ENCODE measurements at places on chromosomes 12 and 14.
A peak's percentile ranks its signal among the peaks of the same experiment; 100 is the strongest.

DNA sequence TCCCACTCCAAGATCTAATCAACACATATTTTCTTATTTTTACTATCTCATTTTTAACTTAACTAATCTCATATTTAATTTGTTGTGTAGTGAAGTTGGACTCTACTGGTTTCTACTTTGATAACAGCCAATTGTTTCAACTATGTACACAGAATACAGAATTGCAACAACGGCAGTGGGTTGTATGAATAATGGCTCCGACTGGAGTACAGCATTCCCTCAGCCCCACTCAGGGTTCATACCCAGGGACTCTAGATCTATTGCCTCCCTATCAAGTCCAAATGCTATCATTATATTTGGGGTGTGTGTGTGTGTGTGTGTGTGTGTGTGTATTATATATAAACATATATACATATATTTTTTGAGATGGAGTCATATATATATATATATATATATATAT lies 52.3 kb downstream of the PAWR start:
- DNase-seq = no peak

DNA sequence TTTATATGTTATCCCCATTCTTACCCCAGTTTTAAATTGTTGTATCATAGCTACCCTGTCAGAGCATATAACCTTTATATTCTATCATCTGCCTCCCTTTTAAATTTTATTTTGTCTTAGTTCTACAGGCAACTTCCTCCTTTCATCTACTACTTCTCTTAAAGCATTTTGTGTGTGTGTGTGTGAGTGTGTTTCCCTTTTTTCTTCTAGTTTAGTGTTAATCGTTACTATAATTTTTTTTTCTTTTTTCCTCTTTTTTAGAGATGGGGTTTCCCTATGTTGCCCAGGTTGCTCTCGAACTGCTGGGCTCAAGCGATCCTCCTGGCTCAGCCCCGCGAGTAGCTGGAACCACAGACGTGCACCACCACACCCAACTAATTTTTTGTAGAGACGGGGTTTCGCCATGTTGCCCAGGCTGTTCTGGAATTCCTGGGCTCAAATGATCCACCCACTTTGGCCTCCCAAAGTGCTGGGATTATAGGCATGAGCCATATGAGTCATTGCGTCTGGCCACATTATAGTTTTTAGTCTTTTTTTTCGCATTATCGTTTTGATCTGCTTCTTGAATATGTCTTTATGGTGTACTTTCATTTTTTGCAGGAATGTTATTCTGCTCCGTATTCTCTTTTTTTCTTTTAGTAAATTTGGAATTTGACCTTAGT lies 33.1 kb upstream of the FBXO34 start:
- no peak for DNase-seq

- no peak for DNase-seq
Observed at GRCh38 chr14:20631880-20632389, 9.6 kb downstream of the OR6S1 start.

GRCh38 chr12:65492998-65493912 lies 214.8 kb downstream of the MSRB3 start:
- DNase-seq = no peak

DNA sequence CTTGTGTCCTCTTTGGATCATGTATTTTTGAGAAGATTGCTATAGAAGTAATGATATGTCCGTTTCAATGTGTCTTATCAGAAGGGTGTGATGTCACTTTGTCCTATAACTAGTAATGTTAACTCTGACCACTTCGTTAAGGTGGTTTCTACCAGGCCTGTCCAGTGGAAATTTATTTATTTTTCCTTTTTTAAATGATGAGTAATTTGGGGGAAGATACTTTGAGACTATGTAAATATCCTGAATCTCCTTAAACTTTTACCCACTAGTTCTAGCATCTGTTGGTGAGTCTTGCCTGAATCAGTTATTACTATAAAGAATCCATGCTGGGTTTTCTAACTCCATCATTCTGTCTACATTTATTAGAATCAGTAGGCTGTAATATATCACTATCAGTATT lies 15.3 kb downstream of the EP400 start:
- DNase-seq = no peak

DNA sequence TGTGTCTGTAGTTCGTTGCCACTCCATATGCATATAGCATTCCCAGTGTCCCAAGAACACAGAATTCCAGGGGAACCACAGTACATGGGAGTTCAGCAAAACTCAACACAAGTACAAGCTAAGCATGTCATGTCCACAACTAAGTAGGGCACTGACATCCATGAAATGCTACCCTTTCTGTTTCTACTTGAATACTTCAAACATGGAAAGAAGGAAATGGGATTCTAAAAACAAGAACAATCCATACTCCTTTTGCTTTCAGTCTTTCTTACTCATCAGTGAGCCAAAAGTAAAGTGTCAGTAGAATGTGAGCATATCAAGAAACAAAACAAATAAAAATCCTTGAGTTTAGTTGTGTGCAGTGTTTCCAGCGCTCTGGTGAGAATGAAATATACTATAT lies 36.0 kb upstream of the COCH start:
- no peak for DNase-seq

DNA sequence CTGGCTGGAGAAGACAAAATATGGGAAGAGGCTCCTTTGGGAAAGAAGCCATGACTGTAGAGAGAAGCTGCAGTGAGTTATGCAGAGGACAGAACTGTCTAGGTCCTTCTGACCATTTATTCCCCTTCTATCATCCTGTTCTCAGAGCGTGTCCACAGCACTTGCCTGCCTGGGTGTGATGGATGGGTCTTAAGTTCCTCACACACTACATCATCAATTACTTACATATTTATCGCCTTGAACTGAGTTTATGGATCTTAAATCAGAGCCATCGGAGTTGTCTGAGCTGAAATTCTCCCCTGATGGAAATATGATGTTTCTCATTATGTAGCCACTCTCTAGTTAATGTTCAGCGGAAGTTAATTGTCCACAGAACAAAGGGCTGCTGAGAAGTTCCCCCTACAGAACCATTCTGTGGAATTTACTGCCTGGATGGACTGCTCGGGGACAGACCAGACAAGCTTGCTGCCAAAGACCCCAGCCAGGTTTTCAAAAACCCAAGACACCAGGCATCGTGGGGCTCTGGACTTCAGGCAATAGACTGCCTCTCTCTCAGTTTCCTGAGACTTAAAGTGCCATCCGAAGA lies 232.5 kb upstream of the NOS1 start:
- DNase-seq = no peak

DNA sequence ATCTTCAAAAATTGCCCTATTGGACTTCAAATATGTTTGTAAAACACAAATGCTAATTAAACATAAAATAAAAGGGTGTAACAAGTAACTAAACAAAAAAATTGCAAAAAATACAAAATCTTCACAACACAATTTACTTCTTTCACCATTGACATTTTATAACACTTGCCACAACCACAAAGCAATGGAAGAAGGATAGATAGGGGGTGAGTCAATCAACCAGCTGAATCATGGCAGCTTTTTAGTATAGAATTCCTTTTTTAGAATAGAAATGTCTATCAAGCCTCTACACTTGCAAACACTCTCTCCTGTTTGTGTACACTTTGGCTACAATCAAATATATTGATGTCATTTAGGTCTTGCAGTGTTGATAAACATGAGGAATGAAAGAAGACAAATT lies 232.7 kb downstream of the SLC16A7 start:
- DNase-seq = no peak

DNA sequence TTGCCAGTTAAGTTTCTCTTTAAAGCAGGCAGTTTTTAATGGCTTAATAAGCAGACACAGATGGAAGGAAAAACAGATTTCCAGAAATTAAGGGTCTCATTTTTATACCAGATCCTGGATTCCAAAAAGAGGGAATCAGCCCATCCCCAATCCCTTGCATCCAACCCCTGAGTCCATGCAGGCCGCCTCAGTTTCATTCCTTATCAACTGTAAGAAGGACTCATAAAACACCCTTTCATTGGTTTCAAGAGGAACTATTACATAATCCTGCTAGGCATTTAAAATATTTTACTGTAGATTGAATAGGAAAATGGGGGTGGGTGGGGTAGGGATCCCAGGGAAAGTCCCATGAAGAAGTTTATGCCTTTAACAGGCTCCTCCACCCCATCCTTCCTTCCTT lies 9.4 kb downstream of the CCDC184 start:
- no peak for DNase-seq

- DNase-seq = no peak
Observed at GRCh38 chr12:117869551-117869950, 99.2 kb downstream of the KSR2 start.

DNA sequence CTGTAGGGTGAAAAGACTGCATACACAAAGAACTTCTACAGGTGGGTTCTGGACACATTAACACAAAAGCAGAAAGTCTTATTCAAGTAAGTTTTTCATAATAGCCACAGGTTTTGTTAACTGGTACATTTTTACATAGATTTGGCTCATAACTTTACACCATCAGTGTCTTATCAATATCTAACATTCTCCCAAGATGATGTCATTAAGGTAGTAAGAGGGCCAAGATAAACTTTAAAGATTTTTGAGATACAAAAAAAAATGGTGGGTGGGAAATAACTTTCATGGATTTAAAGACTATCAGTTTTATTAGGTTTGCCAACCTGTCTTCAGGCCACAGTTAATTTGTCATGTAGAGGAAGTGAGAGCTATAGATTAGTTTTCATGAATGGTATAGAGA lies 1.7 kb downstream of the SUPT16H start:
- no peak for DNase-seq

DNA sequence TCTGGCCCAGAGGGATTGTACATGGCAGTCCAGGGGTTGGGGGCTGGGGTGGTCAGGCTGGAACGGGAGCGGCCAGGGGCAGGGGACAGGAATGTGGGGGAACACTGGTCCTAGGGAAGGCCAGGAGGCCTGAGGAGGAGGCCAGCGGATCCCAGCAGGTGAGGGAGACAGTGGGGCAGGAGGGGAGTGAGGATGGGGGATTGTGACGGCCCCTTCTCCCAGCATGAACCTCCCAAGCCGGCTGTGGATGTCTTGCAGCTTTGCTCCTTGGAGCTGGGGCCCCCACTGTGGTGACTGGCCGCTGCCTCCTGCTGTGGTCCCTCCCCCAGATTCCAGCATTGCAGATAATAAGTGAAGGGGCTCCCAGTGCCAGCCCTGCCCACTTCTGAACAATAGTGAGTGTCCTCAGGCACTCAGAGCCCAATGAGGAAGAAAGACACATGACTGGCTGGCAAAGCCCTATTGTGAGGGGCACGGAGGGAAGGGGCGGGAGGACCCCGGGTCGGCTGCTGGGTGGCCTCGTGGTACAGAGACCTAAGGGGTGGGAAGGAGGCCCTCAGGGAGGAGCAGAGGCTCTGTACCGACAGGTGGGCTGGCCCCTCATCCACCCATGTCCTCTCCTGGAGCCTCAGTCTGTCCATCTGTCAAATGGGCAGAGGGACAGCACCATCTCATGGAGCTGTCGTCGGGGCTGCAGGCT lies 215.0 kb downstream of the KIF26A start:
- no peak for DNase-seq

DNA sequence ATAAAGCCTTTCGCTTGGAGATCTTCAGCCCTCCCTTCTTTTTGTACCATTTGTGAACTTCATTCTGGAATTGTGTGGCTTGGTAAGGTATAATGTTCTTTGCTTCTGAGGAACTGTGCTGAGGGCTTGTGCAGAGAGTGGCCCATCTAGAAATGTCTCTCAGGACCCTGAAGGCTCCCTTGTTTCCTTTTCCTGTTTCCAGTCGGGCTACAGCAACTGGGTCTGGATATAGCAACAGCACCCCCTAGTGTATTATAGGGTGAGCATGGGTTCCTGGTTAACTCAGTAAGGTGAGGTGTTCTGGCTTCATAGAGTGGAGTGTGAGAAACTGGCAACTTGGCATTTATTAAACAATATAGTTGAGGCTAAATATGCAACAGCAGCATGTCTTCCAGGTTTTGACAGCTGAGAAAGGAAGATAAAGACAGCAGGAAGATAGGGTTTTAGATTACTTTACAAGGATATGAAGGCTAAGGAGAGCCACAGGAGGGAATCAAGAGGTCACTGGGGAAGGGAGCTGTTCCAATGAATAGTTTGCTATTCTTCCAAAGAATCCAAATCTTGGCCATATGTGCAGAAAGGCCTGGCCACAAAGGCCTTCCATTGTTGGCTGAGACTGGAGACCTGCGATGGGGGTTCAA lies 49.1 kb upstream of the RNU6-8 start:
- DNase-seq = peak; percentile 41

- peak; percentile 18 for DNase-seq
Observed at GRCh38 chr12:117874842-117875434, 93.9 kb downstream of the KSR2 start.

DNA sequence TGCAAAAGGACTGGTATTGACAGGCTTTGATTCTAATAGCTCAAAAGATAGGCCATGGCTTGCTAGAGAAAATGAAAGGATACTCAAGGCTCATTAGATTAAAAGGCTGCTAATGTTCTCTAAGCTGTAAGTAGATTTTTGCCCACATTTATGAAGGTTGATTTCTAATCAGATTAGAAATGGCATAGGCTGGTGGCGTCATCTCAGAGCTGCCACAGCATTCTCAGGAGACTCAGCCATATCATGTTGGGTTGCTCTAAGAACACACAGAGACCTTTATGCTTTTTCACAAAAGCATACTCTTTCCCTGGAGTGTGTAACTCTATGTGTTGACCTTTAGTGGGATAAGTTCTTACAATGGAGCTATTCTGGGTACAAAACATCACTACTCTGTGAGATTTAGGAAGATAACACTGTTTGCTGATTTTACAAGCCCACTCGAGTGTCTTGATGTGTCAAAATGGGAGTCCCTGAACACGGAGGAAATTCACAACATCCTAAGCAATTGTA lies 576.0 kb downstream of the NRXN3 start:
- no peak for DNase-seq

- no peak for DNase-seq
Observed at GRCh38 chr12:85996280-85996679, 122.2 kb downstream of the NTS start.

DNA sequence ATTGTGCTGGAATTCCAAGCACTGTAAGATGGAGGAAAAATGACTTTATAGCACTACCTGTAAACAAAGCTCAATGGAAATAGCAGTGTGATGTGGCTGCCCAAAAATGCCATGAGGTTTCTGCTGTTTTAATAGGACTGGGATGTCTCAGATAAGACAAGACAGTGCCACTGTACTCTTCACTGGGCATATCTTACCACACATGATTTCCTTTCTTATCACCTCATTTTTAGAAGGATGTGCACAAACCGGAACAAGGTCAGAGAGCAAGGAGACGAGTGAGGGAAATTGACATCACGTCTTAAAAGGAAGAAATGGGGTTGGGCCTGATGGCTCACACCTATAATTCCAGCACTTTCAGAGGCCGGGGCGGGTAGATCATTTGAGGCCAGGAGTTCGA lies 38.4 kb upstream of the FGD4 start:
- DNase-seq = no peak

- DNase-seq = no peak
Observed at GRCh38 chr14:28608443-28608842, 158.1 kb upstream of the FOXG1 start.

All from activated gamma-delta T cell treated with Interleukin-2 at 50 U/mL for 16 hours (primary cell).